Thyroid gland (tissue), 4 donors: ENCODE measurements at places on chromosomes 11 and 22. TPM values are rescaled to one million over a fixed set of nuclear protein-coding genes. Genes with fewer than 3 reads are reported as not detected.

The HMOX1 gene
- total RNA-seq: 5.2 TPM

The CDCA5 gene
- total RNA-seq: 0.71 TPM

The LRRC56 gene
- 1.7 TPM for total RNA-seq

The GRIA4 gene
- total RNA-seq: not detected

The RBMXL2 gene
- total RNA-seq: 0.33 TPM

The MUC2 gene
- not detected for total RNA-seq

The P2RX6 gene
- 0.40 TPM for total RNA-seq

The RIC3 gene
- total RNA-seq: 52.6 TPM

The PHLDB1 gene
- total RNA-seq: 158 TPM

The NLRP10 gene
- total RNA-seq: not detected

The NECTIN1 gene
- 0.94 TPM for total RNA-seq
